Activated CD8-positive, alpha-beta memory T cell treated with anti-CD3 and anti-CD28 coated beads for 1 hour (primary cell): ENCODE measurements at places on chromosomes 13 and 19.

- no peak for DNase-seq
Measured at GRCh38 chr19:48874303-48875135, 2.3 kb downstream of the PPP1R15A start.

DNA sequence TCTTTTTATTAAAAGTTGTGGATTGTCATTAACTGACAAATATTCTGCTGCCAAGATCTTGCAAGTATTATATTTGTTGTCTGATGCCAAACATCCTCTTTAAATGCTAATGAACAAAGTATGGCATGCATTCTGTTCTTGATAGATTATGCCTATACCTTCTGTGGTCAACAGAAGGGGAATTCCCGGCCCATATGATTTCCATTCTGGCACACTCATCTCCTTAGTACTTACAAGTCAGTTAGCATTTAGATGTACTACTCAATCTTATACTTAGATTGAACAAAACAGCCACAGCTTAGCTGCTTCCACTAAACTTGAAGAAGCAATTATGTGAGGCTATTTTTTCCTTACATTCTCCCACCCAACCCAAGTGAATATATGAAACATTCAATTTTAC is 246.1 kb upstream of the DACH1 start:
- DNase-seq = no peak

DNA sequence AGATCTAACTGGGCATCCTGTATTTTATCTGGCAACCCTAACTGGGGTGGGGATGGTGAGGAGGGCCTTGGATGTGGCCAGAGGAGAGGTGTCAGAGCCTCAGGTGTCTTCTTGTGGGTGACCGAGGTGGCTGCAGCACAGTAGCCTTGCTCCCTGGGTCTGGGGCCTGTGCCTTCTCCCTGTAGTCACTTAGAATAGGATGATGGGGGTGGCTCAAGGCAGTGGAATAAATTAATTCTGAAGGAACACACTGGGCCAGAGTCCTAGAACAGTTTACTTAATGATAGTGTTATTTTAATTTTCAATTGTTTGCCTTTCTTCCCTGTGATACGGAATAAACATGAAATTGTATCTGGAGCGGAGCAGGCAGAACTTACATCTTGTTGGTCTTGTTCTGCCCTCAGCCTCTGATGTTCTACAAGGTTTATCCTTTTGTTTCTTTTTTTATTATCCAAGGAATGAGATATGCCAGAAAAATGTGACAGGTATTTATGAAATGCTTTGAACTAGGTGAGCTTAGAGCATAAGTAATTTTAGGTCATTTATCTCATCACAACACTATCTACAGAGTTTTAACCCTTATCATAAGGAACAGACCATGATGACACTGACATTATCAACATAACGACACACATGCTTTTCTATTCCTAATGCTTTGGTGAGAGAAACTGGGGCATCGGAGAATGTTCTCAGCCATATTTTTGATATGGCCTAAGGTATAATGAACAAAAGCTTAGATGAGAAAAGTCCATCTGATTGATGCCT is 51.4 kb downstream of the LRCH1 start:
- no peak for DNase-seq

- DNase-seq = no peak
Measured at GRCh38 chr13:31538067-31539042, 201.0 kb upstream of the RXFP2 start.

DNA sequence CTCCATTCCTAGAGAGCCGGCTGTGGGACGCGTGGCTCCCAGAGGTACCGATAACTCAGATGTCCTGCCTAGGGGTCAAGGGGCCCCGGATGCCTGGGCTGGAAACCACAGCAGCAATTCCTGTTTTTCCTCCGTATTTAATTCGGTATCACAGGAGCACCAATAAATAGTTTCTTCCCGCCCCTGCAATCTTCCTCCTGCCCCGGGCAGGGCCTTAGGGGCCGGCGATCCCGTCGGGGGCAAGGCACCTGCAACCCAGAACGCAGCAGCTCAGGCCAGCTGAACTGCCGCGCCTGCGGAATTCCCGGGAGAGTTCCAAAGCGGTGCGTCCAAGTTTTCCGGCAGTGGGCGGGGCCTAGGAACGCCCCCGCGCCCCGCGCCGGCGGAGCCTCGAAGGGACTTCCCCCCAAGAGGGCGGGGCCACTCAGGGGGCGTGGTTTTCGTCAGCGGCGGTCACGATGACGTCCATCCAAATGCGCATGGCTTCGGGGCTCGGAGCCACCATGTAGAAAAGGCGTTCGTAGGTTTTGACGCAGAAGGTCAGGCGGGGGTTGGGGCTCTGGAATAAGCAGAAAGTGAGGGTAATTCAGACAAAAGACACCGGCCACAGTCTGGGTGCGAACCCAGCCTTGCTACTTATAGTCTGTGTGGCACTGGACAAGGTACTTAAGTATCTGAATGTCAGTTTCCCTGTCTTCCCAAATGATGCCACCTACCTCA is 9.7 kb upstream of the LYPD3 start:
- DNase-seq = peak; percentile 95

GRCh38 chr13:101412076-101412475 is 4.2 kb downstream of the NALCN start:
- DNase-seq = no peak

- peak; percentile 8 for DNase-seq
Measured at GRCh38 chr19:44643605-44644401, at the start of gene PVR. TSS of gene PVR (plus strand) at chr19:44643910. CDS start at chr19:44644097, 187 bp downstream.

DNA sequence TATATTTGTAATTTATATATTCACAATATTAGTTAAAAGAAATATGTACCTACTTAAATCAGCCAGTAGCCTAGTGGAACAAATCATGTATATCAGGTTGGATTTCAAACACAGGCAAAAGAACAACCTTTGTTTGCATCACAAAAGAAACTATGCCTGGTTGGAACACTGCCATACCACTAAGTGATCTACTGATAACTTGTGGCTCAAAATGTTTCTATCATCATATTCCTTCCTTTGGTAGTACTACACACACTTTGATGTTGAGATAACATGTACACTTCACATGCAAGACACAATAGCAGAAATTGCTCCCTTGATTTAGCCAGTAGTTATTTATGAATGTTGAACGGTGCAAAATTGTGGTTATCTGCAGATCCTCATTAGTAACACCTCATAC is 146.0 kb upstream of the GPC6 start:
- no peak for DNase-seq

DNA sequence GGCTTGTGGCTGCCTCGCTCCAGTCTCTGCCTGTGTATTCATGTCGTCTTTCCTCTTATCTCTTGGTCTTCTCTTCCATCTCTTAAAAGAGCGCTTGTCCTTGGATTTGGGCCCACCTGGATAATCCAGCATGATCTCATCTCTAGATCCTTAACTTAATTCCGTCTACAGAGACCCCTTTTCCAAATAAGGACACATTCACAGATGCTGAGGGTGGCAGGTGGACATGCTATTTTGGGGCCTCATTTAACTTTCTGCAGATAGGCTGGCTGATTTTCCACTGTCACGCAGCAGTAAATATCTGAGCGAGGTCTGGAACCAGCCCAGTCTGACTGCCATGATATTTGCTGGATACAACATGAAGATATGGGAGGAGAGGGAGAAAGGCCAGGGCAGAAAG is 41.5 kb upstream of the TSHZ3 start:
- DNase-seq = no peak

- DNase-seq = no peak
Measured at GRCh38 chr13:43545317-43545874, 241.4 kb downstream of the ENOX1 start.

DNA sequence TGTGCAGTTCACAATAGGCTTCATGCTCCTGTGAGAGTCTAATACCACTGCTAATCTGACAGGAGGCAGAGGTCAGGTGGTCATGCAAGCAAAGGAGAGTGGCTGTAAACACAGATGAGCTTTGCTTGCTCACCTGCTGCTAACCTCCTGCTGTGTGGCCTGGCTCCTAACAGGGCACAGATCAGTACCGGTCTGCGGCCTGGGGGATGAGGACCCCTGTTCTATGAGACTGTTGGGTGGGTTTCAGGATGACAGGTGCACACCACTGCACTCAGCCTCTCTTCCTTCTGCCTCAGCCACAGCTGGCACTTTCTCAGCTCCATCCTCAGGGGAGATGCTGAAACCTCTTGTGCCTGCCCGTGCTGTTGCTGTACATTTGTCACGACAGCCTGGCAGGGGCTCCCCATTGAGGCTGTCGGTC is 9.7 kb downstream of the CLEC4G start:
- DNase-seq = no peak

DNA sequence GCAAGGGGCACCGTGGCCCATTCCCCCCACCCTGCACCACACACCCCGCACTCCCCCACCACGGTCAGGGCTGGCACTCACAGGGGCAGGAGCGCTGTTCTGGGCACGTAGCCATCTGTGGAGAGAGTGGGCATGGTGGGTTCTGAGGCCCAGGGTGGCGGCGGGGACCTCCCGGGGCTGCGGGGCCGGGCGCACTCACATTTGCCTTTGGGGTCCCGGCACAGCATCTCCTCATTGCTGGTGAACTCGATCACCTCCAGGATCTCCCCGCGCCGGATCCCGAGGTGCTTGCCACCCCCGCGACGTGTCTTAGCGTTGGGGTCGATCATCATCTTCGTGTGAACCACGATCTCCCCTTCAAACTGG is 12.1 kb downstream of the PRAM1 start:
- no peak for DNase-seq

DNA sequence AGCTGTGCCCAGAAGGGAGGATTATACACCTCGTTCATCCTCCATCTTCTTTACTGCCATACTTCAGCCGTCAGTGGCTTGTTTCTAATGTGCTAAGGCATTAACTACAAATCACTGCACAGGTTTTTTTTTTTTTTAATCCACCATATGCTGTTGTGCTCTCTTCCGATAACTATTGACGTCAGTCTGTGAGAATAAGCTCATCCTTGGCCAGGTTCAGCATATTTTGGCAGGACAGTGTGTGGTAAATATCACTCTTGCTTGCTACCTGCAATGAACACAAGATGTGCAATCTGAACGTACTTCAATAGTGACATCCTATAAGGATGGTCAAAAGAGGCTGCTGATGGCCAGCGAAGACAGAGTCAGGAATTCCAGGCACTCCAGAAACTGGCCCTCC is 2030.7 kb upstream of the PCDH20 start:
- no peak for DNase-seq

- DNase-seq = no peak
Measured at GRCh38 chr13:108425056-108425455, 155.5 kb downstream of the TNFSF13B start.

DNA sequence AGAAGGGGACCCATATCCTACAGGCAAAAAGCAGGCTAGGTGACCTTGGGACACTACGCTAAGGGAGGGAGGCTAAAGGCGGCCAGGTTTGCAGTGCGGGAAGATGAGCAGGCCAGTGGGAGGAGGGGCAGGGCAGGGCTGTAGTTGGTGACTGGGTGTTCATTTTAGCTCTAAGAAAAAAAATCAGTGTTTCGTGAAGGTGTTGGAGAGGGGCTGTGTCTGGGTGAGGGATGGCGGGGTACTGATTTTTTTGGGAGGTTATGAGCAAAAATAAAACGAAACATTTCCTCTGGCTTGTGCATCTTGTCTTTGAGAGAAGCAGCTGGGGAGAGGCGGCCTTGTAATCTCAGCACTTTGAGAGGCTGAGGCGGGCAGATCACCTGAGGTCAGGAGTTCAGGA is 4.3 kb upstream of the NUP62 start:
- no peak for DNase-seq

DNA sequence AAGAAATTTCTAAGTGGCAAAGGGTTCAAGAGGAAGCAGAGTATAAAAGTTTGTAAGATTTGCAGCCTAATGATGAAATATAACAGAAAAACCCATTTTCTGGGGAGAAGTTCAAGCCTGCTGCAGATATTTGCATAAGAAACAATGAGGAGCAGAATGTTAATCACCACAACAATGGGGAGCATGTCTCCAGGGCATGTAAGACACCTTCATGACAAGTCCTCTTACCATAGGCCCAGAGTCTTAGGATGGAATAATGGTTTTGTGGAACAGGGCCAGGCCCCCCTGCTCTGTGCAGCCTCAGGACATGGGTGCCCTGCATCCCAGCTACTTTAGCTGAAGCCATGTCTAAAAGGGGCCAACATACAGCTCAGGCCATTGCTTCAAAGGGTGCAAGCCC is 809.0 kb upstream of the SLITRK5 start:
- DNase-seq = no peak

GRCh38 chr19:10353793-10354391 is 14.5 kb upstream of the ICAM3 start:
- no peak for DNase-seq

DNA sequence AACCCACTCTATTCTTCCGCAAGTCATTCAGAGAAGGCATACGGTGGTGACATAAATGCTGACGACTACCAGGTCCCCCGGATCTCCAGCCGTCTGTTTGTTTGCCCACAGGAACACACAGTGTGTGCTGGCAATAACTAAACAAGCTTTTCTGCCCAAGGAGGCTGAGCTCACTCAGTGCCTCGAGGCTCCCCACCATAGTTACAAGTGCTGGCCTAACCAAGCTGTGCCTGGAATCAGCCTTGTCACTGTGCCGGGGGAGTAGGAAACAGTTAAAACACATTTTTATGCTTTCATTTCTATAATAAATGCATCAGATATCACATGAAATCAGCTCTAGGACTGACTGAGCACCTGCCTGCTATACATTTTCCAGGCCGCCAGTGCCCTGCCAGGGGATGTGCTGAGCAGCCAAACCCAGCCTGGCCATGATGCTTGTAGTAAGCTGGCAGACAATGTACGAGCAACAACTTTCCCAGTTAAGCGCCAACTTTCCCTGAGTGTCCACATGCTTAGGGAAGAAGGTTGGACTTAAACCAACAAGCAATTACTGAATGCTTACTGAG is 28.1 kb downstream of the BRD4 start:
- DNase-seq = no peak

GRCh38 chr13:84885868-84886267 is 913.4 kb downstream of the SLITRK6 start:
- no peak for DNase-seq

DNA sequence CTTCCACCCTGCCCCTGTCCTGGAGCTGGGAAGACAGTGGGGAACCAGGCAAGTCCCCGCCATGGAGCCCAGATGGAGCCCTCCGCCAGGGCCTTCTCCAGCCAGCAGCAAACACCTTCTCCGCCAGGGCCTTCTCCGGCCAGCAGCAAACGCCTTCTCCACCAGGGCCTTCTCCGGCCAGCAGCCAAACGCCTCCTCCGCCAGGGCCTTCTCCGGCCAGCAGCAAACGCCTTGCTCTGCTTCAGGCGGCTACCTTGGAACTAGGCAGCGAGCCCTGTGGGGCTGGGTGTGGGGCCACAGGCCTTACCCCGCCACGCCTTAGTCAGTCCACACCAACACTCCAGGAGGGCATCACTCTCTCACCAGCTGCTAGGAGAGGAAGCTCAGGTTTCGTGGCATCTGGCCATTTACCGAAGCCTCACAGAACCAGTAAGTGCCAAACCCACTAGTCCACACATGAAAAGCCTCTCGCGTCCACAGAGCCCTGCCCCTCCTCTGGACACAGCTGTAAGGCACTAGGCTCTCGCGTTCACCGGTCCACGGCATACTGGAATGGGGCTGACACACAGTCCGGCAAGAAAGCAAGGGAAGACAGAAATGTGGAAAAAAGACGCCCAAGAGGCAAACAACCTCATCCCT is 41.0 kb downstream of the MLLT1 start:
- no peak for DNase-seq

GRCh38 chr19:52351512-52351911 is 15.5 kb downstream of the ZNF610 start:
- DNase-seq = no peak

- DNase-seq = no peak
Measured at GRCh38 chr19:50909240-50910070, 1.7 kb downstream of the KLK4 start.

- no peak for DNase-seq
Measured at GRCh38 chr13:105336706-105337576, 1198.5 kb downstream of the EFNB2 start.

GRCh38 chr19:35253316-35254286 is 4.8 kb downstream of the LSR start:
- no peak for DNase-seq

GRCh38 chr13:45178349-45179162 is 22.3 kb downstream of the KCTD4 start:
- DNase-seq = no peak
